Activated naive CD4-positive, alpha-beta T cell treated with anti-CD3 and anti-CD28 coated beads for 36 hours (primary cell): ENCODE measurements at places on chromosomes 12 and 14.

DNA sequence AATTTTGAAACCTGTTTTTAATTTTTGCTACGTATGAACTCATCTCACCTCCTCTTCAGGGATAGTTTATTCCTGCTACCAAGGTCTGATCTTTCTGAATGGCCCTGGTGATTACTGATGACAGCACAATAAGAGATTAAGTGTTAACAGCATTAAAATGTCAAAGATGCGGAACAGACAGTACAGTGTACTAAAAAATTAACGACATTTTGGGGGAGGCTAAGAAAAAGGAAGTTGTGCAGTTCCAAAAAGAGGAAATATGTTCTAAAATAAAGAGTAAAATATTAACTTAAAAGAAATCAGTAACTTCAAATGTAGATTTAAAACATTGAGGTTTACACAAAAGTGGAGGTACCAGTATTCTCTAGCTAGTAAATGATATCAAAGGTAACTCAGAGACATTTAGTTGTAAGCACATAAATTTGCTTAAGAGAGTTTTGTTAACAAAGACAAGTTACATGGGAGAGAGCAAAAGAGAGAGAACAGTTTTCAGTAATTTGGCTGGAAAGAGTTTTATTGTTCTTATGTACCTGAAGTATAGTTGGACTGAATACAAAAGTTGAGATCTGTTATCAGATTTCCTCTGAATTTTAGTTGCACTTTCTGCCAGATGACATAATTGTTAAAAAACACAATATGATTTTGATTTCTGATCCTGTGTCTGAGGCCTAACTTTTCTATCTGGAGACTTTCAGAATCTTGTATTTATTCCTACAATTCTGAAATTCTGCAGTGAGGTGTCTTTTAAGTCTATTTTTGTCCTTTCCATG lies 4.2 kb upstream of the CLECL1 start:
- DNase-seq = no peak

GRCh38 chr14:91159182-91159581 lies 45.3 kb downstream of the DGLUCY start:
- no peak for DNase-seq

- DNase-seq = no peak
Measured at GRCh38 chr12:115950959-115951358, 326.5 kb downstream of the MED13L start.

GRCh38 chr14:40911141-40911540 lies 695.5 kb upstream of the LRFN5 start:
- no peak for DNase-seq

DNA sequence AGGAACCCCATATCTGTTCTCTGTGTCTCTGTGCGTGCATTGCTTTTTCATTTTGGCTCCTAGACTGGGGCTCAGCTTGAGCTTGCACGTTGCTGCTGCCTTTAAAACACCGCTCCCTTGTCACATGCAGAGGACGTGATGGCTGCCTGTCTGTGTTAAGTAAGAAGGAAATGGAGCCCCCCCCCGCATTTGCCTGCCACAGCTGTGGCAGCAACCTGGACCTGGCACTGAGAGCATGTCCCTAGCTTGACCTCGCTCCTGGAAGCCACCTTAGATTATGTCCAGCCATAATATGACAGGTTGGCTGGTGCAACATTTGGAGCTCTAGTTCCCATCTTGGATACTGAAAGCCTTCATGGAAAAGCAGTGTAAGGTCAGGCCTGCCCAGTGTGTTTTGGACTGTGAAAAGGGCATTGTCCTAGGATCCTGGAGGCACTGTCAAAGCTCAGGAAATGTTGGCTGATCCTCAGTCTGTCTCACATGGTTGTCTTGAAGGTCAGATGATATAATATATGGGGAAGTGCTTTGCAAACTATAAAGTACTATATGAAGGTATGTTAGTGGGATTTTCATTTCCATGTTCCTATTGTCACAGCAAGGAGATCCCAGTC lies 73.8 kb downstream of the PRKCH start:
- DNase-seq = no peak

- DNase-seq = no peak
Measured at GRCh38 chr14:100158566-100159093, 815 bp downstream of the DEGS2 start.

- DNase-seq = peak; percentile 35
Measured at GRCh38 chr14:69360438-69361108, 37.5 kb downstream of the ERH start.

- DNase-seq = no peak
Measured at GRCh38 chr14:77306851-77307496, 13.7 kb downstream of the POMT2 start.

- no peak for DNase-seq
Measured at GRCh38 chr12:42810006-42810405, 220.5 kb upstream of the PRICKLE1 start.

- DNase-seq = no peak
Measured at GRCh38 chr12:131507094-131507493, 203.8 kb upstream of the SFSWAP start.

DNA sequence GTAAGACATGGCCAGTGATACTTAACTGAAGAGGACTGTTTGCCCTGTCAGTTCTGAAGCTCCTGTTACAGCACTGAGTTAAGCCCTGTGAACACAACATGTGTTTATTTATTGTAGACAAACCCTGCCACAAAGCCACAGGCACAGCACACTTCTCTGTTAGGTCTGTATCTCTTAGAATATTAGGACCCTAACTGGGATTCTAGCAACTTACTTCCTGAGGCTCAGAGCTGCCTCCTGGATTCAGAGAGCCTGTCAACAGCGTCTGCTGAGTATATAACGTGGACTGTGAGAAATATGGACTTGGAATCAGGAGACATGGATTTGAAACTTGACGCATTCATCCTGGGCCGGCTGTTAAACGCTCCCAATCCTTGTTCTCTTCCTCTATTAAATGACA lies 135.0 kb upstream of the HIF1A start:
- DNase-seq = no peak

DNA sequence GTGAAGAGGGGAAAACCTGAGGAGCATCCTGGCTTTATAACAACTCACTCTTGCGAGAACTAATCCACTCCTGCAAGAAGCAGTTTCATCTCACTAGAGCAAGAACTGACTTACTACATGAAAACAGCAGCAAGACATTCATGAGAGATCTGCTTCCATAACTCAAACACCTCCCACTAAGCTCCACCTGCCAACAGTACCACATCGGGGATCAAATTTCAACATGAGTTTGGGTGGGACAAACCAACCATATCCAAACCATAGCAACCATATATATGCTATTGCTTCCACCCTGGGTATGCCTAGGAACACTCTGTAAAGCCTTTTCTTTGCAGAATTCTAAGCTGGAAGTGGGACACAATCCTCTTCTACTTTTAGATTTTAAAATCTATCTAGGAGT lies 13.9 kb upstream of the AVPR1A start:
- no peak for DNase-seq

GRCh38 chr12:51275088-51275487 lies 4.9 kb upstream of the SMAGP start:
- DNase-seq = no peak

- no peak for DNase-seq
Measured at GRCh38 chr12:3150931-3151835, 74.0 kb downstream of the TSPAN9 start.

- no peak for DNase-seq
Measured at GRCh38 chr12:108394196-108394595, 55.1 kb upstream of the CMKLR1 start.

- no peak for DNase-seq
Measured at GRCh38 chr12:92900941-92901340, 28.2 kb downstream of the EEA1 start.

- no peak for DNase-seq
Measured at GRCh38 chr14:75066691-75067090, 2.8 kb upstream of the ZC2HC1C start.

GRCh38 chr12:21516281-21516680 lies 9.8 kb upstream of the SPX start:
- DNase-seq = no peak

DNA sequence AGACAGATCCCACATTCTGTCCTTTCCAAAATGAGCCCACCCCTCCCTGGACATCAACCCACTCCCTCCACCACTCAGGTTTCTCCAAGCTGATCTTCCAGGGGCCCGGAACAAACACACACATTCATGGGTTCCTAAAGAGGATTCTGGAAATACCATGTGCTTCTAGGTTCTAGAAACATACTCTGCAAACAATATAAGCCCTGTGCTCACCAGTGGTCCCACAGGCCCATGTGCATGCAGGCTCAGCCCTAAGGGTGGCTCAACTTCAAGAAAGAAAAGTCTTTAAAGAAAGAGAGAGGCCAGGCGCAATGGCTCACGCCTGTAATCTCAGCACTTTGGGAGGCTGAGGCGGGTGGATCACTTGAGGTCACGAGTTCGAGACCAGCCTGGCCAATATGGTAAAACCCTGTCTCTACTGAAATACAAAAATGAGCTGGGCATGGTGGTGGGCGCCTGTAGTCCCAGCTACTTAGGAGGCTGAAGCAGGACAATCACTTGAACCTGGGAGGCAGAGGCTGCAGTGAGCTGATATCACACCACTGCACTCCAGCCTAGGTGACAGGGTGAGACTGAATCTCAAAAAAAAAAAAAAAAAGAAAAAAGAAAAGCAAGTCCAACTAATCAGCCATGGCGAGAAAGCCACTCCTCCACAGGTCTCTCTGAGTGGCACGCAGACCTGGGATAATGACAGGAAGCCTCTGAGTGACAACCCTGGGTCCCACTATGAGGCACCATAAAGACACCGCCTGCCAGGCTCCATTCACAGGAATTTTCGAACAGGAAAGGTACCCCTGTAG lies 59.5 kb upstream of the PNMA1 start:
- DNase-seq = no peak

- DNase-seq = no peak
Measured at GRCh38 chr12:70609203-70609602, 28.0 kb downstream of the PTPRB start.

DNA sequence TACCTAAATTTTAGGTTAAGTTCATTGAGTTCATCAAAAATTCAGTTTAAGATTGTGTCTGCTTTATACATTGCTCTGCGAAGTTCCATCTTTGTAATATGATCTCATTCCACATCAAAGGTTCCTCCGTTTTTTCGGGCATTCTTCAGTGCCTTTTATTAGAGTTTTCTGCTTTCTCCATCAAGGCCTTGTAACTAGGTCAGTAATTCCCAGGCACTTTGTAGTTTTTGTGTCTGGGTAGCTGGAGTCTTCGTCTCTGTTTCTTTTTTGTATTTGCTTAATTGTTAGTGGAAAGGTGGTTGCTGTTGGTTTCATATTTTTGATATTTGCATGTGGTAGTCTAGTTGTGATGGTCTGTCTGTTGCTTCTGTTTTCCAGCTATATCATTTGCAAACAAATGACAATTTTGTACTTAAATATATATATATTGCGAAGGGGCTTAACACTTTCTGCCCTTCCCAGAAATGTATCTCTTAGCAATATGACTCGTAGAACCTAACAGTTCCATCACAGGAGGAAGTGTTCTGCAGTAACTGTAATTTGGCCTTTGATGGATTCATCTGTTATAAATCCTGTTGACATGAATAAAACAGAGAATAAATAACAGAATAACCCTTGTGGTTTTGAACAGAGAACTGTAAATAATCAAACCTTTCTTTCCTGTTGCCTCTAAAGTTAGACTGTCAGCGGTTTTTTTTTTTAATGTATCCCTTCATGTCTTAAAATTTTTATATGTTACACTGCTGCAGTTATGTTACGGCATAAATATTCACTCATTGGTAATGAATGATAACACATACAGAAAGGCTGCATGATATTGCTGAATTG lies 88.4 kb upstream of the DYNC1H1 start:
- DNase-seq = no peak

DNA sequence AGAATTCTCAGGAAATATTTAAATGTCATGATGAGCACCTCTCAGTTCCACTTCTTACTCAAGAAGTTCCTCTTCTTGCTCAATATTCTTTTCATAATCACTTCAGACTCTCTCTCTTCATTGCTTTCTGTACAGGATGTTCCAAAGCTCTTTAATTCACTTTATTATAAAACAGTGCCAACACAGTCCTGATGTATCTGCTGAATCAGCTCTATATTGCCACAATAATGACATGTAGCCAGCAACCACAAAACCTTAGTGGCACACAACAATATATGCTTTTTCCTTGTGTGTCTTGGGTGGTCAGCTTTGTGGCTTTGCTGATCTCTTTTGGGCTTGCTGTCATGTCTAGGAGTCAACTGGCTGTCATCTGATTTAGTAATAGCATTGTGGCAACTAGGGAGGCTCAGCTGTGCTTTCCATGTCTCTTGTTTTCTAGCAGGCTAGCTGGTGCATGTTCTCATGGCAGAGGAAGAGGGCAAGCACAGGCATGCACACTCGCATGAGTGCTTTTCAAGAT lies 52.8 kb upstream of the SLC2A13 start:
- DNase-seq = no peak

DNA sequence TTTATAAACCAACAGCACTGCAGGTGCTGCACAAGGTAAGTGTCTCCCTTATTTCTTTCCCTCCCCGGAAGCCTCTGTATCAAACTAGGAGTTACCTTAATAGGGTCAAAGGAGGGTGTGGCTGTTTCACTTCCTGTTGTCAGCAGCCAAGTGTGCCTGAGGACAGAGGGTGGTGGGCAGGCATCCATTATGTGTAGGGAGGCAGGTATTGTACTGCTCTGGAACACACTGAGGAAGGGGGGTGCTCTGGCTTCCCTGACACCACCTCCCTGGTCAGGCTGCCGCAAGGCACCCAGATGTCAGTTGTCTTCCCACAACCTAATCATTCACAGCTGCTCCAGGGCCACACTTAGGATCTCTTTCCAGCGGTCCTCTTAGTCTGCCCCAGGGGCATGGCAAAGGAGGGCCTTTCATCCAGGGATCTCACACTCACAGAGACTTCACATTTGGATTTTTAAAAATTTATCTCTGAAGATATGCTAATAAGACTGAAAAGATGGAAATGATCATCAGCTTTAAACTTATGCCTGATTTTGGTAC lies 132.0 kb upstream of the ARHGAP5 start:
- peak; percentile 45 for DNase-seq

DNA sequence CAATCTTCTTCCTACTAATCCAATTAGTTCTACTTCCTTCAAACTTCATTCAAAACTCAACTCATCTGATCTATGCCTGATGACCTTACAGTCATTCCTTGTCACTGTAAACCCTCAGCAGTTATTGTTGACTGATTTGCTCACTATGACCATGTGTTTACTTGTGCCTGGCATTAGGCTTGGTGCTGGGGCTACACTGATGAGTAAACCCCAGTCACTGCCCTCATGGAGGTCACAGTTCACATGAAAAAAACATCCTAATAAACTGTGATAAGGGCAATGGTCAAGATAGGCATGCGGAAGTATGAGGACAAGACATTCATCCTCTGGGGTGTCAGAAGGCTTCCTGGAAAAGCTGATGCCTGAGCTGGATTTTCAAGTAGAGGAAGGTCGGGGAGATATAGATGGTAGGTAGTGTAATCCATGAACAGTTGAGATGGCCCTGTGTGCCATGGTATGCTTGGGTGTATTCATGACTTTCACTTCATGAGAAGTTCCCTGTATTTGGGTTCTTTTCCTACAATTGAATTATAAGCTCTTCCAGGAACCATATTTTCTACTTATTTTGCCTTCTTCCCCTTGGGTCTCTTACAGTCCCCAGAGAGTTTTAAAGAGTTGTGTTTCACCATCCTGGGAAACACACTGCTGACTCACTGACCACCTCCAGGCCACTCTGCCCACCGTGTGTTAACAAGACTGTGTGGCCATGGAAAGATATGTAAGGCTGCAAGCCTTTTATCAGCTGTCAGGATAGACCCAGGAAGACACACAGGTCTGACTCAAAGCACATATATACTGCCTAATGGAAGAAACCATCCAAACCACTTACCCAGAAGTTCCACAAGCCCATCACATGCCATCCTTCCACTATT lies 38.7 kb upstream of the DUSP6 start:
- no peak for DNase-seq

- peak; percentile 62 for DNase-seq
Measured at GRCh38 chr12:64625243-64626077, 15.2 kb downstream of the RASSF3 start.
